ENCODE measurements at places on chromosomes 6 and 20.

DNA sequence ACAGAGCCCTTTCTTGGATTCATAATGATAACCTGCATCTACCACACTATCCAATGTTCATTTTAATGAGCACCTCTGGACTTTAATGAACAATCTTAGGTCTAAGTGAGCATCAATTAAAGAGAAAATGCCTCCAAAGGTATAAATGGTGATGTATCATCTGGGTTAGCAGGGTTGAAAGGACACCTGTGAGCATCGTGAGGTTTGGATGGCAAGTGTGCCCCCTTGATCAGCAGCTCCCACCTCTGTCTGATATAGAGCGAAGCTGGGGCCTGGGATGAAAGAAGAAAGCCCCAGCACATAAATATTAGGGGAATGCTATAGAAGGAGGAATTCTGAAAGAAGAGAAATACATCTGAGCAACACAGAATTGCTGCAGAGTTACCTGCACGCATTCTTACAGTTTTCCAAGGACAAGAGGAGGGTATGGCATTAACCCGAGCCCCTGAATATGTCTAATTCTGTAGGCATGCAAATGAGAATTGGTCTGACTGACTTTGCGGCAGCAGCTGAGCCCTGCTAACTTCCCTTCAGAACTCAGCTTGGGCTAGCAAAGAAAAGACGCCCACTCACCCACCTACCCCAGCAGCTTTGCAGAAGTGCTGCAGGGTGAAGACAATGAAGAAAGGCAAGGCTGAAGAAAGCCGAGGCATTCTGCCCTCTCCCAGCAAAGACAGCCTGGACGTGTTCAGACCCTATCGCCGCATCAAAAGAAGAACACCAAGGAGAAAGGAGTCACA is 136.2 kb downstream of the GMPR start:
- no peak for DNase-seq

DNA sequence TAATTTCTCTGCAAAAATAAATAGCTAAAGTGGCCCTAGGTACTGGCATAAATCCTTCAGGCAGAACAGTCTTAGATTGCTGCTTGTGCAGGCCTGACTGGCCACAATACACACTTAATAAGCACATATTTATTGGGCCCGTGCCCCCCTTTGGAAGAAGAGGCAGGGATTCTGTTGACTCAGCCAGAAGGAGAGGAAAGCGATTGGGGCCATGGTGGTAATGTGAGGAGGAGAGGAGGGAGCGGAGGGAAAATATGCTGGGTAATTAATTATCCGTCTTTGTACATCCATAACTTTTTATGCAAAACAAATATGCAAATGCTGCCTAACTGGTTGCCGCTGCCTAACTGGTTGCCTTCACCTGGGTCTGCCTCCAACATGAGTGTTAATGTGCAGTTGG is 36.2 kb downstream of the CD40 start:
- no peak for DNase-seq

GRCh38 chr20:49675368-49676151 is 38.1 kb downstream of the B4GALT5 start:
- no peak for DNase-seq

- DNase-seq: no peak
These were observed 49.8 kb upstream of the ENPP5 start for GRCh38 chr6:46220352-46221221.

GRCh38 chr20:24303393-24304170 is 165.8 kb upstream of the SYNDIG1 start:
- no peak for DNase-seq

All from NCI-H1105 (cell line).